Adrenal gland (tissue), 19 donors: ENCODE measurements at places on chromosomes 1 and 21. TPM values are rescaled to one million over a fixed set of nuclear protein-coding genes. Genes with fewer than 3 reads are reported as not detected.
A peak's percentile ranks its signal among the peaks of the same experiment; 100 is the strongest.

The PDPN gene
- 5.8 TPM for total RNA-seq

- H3K27me3 ChIP-seq, result no peaks in the 10 kb centered on the region
- no peak overlapping the region for H3K4me3 ChIP-seq
- H3K27ac ChIP-seq, result no peak overlapping the region
- no peaks in the 10 kb centered on the region for H3K36me3 ChIP-seq
- DNase-seq, result no peak
- peaks cover 66% of the 10 kb centered on the region for H3K4me1 ChIP-seq
Observed at GRCh38 chr1:39153684-39154083, 50.8 kb upstream of the MACF1 start.

The CRYBG2 gene
- total RNA-seq, result not detected

The NKAIN1 gene
- total RNA-seq, result 11.0 TPM

The RLF gene
- total RNA-seq, result 17.4 TPM

DNA sequence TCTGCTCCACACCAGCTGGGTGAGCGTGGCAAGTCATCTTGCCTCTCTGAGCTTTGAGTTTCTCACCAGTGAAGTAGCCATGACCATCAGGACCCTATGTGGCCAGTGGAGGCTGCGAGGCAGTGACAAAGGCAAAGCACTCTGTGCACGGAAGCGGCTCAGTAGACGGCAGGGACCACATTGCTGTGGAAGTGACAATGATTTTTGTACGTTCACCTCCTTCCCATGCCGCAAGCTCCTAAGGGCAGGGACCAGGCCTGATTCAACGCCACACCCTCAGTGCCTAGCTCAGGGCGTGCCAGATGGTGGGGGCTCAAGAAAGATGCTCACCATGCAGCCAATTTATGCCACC lies 210.5 kb downstream of the MATN1 start:
- peak; percentile 4 for DNase-seq
- H3K27me3 ChIP-seq, result no peaks in the 10 kb centered on the region
- H3K4me3 ChIP-seq, result no peak overlapping the region
- no peak overlapping the region for H3K27ac ChIP-seq
- no peaks in the 10 kb centered on the region for H3K4me1 ChIP-seq
- H3K36me3 ChIP-seq, result no peaks in the 10 kb centered on the region

The SAMSN1 gene
- total RNA-seq, result 8.0 TPM

- H3K27ac ChIP-seq, result no peak overlapping the region
- no peaks in the 10 kb centered on the region for H3K4me1 ChIP-seq
- H3K4me3 ChIP-seq, result no peak overlapping the region
- H3K36me3 ChIP-seq, result no peaks in the 10 kb centered on the region
- no peaks in the 10 kb centered on the region for H3K27me3 ChIP-seq
Observed at GRCh38 chr1:218382261-218382660, 37.1 kb downstream of the TGFB2 start.

DNA sequence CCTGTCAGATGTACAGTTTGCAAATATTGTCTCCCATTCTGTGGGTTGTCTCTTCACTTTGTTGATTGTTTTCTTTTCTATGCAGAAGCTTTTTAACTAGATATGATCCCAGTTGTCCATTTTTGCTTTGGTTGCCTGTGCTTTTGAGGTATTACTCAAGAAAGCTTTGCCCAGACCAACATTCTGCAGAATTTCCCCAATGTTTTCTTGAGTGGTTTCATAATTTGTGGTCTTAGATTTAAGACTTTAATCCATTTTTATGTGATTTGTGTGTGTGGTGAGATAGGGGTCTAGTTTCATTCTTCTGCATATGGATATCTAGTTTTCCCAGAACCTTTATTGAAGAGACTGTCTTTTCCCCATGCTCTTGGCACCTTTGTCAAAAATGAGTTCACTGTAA lies 116.9 kb downstream of the DUSP10 start:
- no peaks in the 10 kb centered on the region for H3K36me3 ChIP-seq
- no peaks in the 10 kb centered on the region for H3K4me1 ChIP-seq
- H3K27me3 ChIP-seq, result no peaks in the 10 kb centered on the region
- DNase-seq, result no peak

The CLCNKB gene
- total RNA-seq, result 3.1 TPM

The LCE2C gene
- total RNA-seq, result not detected

DNA sequence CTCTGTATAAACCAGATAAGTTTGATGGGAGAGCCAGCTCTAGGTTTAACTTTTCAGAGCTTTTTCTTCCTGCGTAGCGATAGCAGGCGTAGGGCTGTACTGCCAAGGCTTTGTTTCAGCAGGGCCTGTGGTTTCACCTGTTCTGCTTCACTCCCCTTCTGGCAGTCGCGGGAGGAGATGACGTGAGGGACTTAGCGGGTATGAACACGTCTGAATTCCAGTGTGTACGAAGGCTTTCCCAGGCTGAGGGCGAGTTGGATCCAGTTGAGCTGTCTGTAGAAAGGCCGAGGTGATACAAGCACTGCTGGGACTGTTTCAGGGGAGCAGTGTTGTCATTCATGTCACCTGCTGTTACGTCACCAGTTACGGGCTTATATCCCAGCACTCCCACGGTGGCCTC lies 21.2 kb downstream of the PEX14 start:
- no peaks in the 10 kb centered on the region for H3K36me3 ChIP-seq
- no peak for DNase-seq
- peaks cover 13% of the 10 kb centered on the region for H3K4me1 ChIP-seq
- no peaks in the 10 kb centered on the region for H3K27me3 ChIP-seq
- no peak overlapping the region for H3K4me3 ChIP-seq
- H3K27ac ChIP-seq, result no peak overlapping the region

DNA sequence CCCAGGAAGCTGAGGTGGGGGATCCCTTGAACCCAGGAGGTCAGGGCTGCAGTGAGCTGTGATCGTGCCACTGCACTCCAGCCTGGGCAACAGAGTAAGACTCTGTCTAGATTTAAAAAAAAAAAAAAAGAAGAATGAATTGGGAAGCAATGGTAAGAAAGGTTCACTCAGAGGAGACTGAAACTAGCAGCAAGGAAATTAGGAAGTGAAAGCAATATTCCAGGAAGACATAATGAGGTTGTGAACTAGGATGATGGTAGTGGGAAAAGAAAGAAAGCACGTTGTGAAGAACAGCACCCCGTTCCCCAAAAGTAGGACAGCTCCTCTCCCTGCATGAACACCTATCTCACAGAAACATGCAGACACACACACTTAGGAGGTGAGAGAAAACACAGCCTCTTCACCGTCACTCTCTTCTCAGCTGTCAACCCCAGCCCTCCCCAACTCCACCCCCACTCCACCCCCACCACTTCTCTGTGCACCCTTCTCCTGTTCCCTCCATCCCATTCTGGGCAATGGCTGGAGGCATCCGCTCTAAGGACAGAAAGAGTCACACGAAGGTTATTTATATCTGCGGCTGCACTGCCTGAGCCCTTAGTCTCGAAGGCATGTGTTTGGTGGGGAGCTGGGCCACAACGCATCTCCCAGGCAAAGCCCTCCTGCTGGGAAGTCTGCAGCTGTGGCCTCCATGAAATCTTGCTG lies 101.8 kb upstream of the LPGAT1 start:
- H3K27me3 ChIP-seq, result no peaks in the 10 kb centered on the region
- no peak for DNase-seq
- H3K4me1 ChIP-seq, result no peaks in the 10 kb centered on the region
- H3K27ac ChIP-seq, result no peak overlapping the region
- H3K4me3 ChIP-seq, result no peak overlapping the region

DNA sequence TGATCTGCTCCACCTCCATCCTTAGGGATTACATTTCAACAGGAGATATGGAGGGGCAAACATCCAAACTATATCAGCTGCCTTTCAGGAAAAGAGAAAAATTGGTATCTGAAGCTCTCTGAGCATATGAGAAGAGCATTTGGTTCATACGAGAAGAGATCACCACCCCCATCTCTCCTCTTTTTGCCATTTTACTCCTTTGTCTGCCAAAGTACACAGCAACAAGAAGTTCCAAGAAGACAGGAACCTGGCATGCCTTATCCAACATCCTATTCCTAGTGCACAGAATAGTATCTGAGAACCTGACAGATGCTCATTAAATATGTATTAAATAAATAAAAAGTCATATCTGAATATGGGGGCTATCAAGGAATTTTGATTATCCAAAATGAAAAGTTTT lies 142.5 kb upstream of the PKN2 start:
- no peaks in the 10 kb centered on the region for H3K4me1 ChIP-seq
- H3K27ac ChIP-seq, result no peak overlapping the region
- no peak for DNase-seq
- no peak overlapping the region for H3K4me3 ChIP-seq
- H3K36me3 ChIP-seq, result no peaks in the 10 kb centered on the region

GRCh38 chr1:33425900-33426299 lies 5.0 kb downstream of the PHC2 start:
- H3K27me3 ChIP-seq, result no peaks in the 10 kb centered on the region
- no peak overlapping the region for H3K27ac ChIP-seq
- H3K36me3 ChIP-seq, result no peaks in the 10 kb centered on the region
- DNase-seq, result no peak
- peaks cover 69% of the 10 kb centered on the region for H3K4me1 ChIP-seq

GRCh38 chr1:207302618-207303393 lies 18.7 kb upstream of the CD55 start:
- no peak overlapping the region for H3K27ac ChIP-seq
- no peaks in the 10 kb centered on the region for H3K36me3 ChIP-seq
- H3K27me3 ChIP-seq, result no peaks in the 10 kb centered on the region

GRCh38 chr1:162632698-162633080 lies 425 bp downstream of the DDR2 start:
- H3K27me3 ChIP-seq, result no peaks in the 10 kb centered on the region
- H3K36me3 ChIP-seq, result no peaks in the 10 kb centered on the region
- DNase-seq, result no peak
- peak overlapping the region; percentile 88 for H3K27ac ChIP-seq

DNA sequence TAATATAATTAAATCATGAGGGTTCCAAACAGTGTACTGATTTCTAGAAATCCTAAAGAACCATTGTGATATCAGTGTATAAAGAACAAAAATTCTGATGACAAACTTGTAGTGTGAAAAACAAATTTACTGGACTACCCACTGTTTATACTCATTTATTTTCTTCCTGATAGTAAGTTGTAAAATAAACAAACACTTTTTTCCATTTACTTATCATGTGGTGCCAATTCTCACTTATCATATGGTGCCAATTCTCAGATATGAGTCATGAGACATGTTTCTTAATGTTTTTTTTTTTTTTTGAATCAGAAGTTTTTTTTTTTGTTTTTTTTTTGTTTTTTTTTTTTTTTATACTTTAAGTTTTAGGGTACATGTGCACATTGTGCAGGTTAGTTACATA lies 137.7 kb downstream of the LEPR start:
- H3K4me3 ChIP-seq, result no peak overlapping the region
- DNase-seq, result no peak
- no peak overlapping the region for H3K27ac ChIP-seq
- no peaks in the 10 kb centered on the region for H3K36me3 ChIP-seq

The RUNX3 gene
- 3.5 TPM for total RNA-seq

GRCh38 chr1:3657096-3657475 lies 4.8 kb downstream of the TP73 start:
- peaks cover 19% of the 10 kb centered on the region for H3K27me3 ChIP-seq
- no peak overlapping the region for H3K4me3 ChIP-seq
- peaks cover 6% of the 10 kb centered on the region for H3K4me1 ChIP-seq
- H3K36me3 ChIP-seq, result no peaks in the 10 kb centered on the region

- no peaks in the 10 kb centered on the region for H3K27me3 ChIP-seq
- H3K4me3 ChIP-seq, result no peak overlapping the region
- DNase-seq, result no peak
- no peak overlapping the region for H3K27ac ChIP-seq
Observed at GRCh38 chr21:42597487-42598158, 55.8 kb upstream of the PDE9A start.

The AGMAT gene
- 1.7 TPM for total RNA-seq

DNA sequence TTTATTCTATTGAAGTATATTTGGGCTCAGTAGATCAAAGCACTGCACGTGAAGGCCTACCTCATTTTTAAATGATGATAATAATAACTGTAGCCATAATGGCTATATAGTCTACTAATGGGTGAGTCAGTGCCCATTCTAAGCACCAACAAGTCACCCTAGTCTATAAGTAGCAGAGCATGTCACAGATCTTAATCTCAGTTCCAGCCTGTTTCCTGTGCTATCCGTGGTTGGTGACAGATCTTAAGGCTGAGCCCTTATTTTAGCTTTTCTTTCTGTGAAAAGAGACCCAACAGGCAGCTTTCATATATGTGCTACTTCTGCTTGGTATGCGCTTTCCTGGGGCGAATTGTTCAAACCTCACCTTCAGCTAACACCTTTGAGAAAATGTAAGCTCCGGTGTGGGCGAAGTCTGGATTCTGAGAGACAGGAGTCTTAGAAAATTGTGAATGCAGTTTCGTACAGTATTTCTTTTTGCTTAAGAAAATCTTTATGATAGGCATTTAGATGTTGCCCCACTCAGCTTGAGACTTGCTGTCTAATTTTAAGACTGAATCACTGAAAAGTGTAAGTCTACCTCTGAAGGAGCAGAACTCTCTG lies 59.6 kb downstream of the FMN2 start:
- H3K4me1 ChIP-seq, result no peaks in the 10 kb centered on the region
- no peak for DNase-seq
- no peaks in the 10 kb centered on the region for H3K36me3 ChIP-seq
- H3K27me3 ChIP-seq, result no peaks in the 10 kb centered on the region
- no peak overlapping the region for H3K27ac ChIP-seq

- no peak overlapping the region for H3K4me3 ChIP-seq
- H3K27me3 ChIP-seq, result no peaks in the 10 kb centered on the region
- DNase-seq, result no peak
- no peaks in the 10 kb centered on the region for H3K36me3 ChIP-seq
- peaks cover 5% of the 10 kb centered on the region for H3K4me1 ChIP-seq
Observed at GRCh38 chr1:19861034-19861433, 21.2 kb upstream of the OTUD3 start.

DNA sequence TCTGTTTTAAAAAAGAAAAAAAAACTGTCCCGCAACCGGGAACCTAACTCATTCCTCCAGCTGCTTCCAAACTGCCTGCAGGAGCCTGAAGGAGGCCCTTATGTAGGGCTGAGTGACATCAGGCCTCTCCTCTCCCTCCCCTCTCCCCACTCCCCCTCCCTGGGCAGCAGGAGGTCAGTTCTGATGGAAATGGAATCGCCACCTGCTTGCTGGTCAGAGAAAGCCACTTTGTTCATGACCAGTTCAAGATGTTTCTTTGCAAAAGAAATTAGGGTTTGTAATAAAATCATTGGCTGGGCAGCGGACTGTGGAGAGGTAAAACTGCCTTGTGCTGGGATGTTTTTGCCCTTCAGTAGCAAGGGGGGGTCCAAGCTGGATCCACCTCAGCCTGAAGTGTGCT lies at the start of gene MAP1LC3C:
Gene MAP1LC3C (minus strand): TSS at position 73 of the 400 bp plus-strand sequence. CDS start 90 bp downstream, outside the sequence.
- H3K27me3 ChIP-seq, result no peaks in the 10 kb centered on the region
- no peak for DNase-seq

DNA sequence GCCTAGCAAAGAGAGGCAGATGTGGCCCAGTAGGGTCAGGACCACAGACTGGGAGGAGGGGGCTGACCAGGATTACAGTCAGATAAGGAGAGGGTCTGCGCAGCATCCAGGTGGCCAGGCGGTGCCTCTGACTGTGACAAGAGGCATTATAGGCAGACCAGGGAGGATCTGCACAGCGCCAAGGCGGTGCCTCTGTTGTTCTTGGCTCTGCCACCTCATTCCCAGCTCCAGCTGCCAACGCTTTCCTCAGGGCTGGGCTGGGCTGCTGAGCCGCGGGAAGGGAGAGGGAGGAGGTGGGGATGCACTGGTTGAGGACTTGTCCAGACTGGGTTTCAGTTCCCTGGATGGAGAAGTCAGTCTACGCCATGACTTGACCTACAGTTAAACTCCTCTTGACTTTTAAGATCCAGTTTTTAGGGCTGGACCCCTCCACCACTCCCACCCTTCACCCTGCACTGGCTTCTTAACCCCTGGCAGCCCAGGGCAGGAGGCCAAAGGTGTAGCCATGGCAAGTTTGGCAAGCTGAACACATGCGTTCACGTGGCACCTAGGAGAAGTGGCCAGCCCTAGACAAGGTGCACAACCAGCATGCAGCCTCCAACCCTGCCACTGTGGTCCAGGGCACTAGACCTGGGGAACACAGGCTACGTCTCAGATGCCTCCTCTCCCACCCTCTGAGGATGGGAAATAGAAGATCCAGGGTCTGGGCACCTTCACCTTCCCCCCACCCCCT lies 4.5 kb upstream of the CRABP2 start:
- H3K4me3 ChIP-seq, result no peak overlapping the region
- peak; percentile 80 for DNase-seq
- H3K4me1 ChIP-seq, result peaks cover 38% of the 10 kb centered on the region
